Tongue (tissue), 3 donors: ENCODE measurements at places on chromosomes 1 and 21. TPM values are rescaled to one million over a fixed set of nuclear protein-coding genes. Genes with fewer than 3 reads are reported as not detected.
A peak's percentile ranks its signal among the peaks of the same experiment; 100 is the strongest.

- DNase-seq: no peak
Measured at GRCh38 chr1:63107066-63107465, 215.3 kb upstream of the FOXD3 start.

DNA sequence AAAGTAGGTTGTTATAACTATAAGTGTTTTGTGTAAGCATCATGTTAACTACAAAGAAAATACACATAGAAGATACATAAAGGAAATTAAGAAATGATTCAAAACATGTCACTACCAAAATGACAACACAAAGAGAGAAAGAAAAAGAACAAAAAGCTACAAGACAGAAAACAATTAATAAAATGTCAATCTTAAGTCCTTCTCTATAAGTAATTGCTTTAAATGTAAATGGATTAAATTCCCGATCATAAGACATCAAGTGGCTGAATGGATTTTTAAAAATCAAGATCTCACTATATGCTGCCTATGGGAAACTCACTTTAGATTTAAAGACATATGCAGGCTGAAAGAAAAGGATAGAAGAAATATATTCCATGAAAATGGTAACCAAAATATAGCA is 232.3 kb upstream of the NFIA start:
- no peak for DNase-seq

GRCh38 chr1:95309031-95309471 is 75.0 kb downstream of the RWDD3 start:
- DNase-seq: peak; percentile 73

GRCh38 chr1:165671526-165671925 is 26.8 kb downstream of the ALDH9A1 start:
- no peak for DNase-seq

- no peak for DNase-seq
Measured at GRCh38 chr21:33101300-33101911, 31.5 kb downstream of the OLIG1 start.

DNA sequence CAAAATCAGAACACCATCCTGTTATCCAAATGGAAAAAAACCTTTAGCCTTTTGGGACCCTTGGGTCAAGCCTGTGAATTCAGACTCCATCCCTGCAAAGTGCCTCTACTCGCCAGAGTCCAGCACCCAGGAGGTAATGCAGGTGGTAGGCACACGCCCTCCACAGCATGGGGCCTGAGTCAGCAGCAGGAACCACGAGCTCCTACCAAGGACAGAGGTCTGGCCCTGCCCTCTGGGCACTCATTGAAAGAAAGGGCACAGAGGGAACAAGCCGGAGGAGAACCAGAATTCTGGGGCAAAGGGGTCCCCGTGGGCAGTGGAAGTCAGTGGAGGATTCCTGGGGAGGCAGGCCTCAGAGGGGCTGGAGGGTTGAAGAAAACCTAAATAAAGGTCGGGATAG is 438.1 kb downstream of the NPHP4 start:
- DNase-seq: no peak

GRCh38 chr1:93847811-93848288 is 31.2 kb downstream of the DNTTIP2 start:
- peak; percentile 84 for DNase-seq

DNA sequence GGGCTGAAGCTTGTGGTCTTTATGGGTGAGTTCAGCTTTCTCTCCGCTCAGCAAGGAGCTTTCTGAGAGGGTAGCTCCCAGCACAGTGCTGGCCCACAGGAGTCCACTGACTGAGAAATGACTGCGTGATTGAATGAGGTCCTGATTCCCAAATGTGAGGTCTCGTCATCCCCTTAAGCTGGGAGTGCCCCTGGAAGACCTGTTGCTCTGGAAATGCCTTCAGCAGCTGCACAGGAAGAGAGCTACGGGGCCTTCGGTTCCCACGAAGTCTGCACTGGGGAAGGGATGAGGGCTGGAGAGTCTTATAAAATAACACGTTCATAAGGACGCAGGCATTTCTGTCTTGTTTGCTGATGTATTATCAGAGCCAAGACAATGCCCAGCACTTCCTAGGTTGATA is 14.0 kb downstream of the TNNT2 start:
- no peak for DNase-seq

DNA sequence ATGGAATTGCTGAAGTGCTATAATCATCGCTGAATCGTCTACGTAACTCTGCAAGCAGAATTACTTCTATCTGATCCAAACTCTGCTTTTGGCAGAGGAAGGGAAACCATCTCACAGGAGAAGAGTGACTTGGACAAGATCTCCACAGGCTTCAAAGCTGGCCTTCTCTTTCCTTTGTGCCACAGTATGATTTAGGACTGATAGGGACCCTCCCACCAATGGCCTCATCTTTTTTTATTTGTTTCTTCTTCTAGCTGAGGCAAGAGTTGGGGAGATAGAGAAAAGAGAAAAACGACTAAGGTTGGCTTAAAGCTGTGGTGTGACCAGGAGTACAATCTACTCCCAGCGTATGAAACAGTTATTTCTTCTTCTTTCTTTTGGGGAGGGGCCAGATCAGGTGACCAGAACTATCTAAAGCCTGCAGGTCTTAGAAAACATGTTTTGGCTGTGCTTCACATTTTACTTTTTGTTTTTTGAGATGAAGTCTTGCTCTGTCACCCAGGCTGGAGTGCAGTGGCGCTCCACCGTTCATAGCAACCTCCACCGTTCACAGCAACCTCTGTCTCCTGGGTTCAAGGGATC is 35.0 kb downstream of the ZNF496 start:
- DNase-seq: no peak

- DNase-seq: no peak
Measured at GRCh38 chr1:70583522-70583921, 172.5 kb downstream of the CTH start.

DNA sequence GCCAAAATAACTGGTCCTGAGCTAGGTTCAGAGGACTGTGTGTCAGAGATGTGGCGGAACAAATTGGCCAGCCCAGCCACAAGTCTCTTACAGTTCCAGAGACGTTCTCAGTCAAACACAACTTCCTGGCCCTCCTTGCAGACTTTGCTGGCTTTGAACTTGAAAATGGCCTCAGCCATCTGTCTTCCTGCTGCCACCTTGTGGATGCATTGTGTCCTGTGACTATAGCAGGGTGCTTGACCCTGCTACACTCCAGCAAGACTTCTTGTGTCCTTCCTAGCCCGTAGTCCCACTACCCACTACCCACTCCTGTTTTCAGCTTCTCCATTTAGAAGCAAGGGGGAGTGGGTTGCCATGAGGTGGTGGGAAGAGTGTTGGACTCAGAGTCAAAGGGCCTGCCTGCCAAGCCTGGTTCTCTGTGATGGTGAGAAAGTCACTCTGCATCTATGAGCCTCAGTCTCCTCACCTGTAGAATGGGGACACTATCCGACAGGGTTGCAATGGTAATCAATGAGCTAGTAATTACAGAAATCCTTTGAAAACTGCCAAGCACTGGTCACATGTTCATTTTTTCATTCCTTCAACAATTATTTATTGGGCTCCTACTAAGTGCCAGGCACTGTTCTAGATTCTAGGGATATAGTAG is 109.9 kb downstream of the IGSF21 start:
- no peak for DNase-seq

DNA sequence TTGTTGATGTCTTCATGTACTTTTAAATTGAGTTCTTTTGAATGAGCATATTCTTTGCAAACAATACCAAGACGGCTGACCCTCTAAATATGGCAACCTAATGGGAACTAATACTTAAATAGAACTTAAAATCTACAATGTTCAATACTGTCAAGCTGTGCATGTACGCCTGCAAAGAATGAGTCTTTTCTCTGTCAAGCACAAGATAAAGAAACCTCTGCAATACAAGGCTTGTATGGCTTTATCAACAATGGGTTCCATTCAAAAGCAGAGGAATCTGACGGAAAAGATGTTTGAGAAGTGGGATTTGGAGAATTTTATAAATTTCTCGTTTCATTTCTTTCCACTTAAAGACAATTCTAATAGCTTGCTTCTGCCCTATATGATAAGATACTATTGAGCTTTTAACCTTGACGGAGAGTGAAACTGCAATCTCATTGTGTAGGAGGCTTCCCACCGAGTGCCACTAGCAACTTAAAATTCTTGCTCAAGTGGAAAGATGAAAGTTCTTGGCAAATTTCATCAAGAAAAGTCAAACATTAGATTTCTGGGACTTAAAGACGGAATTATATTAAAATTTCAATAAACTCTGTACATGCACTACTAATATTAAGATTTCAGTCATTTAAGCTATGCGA is 119.8 kb downstream of the RGS21 start:
- no peak for DNase-seq

Gene DCDC2B
- total RNA-seq: not detected

Gene SPRR5
- total RNA-seq: not detected

Gene ISG15
- total RNA-seq: 8.0 TPM

Gene SPRR2G
- total RNA-seq: not detected

Gene HLX
- total RNA-seq: 8.3 TPM

Gene FCN3
- total RNA-seq: 0.82 TPM
